ENCODE measurements at places on chromosomes 6 and 20.

DNA sequence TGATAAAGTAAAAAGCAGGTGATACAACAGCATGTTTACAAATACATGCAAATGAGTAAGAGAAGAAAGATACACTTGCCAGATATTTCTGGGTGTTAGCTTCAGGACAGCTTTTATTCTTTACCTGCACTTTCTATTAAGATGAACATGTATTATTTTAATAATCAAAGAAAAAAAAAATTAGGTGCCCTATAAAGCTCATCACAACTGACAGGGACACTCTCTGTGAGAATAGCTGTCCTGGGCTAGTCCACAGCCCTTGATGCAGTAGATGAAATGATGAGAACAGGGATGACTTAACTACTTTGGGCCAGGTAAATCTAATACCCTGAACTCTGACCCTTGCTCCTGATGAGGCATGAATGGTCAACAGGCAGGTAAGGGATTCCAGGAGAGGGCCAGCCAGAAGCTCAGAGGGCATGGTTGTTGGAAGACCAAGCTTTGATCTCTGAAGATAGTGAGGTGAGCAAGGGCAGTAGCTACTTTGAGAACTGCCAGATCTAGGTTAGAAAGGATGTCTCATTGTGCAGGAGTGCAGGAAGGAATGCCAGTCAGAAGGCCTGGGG lies 15.6 kb downstream of the NSFL1C start:
- DNase-seq, result no peak

- no peak for DNase-seq
Measured at GRCh38 chr6:135235716-135236115, 54.6 kb downstream of the MYB start.

GRCh38 chr6:89999945-90000825 lies 105.9 kb downstream of the GJA10 start:
- no peak for DNase-seq

DNA sequence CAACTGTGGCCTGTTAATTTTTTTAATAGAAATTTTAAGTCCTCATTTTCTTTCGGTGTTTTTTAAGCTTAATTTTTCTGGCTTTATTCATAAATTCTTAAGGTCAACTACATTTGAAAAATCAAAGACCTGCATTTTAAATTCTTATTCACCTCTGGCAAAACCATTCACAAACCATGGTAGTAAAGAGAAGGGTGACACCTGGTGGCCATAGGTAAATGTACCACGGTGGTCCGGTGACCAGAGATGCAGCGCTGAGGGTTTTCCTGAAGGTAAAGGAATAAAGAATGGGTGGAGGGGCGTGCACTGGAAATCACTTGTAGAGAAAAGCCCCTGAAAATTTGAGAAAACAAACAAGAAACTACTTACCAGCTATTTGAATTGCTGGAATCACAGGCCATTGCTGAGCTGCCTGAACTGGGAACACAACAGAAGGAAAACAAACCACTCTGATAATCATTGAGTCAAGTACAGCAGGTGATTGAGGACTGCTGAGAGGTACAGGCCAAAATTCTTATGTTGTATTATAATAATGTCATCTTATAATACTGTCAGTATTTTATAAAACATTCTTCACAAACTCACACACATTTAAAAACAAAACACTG lies 10.1 kb downstream of the HFE start:
- DNase-seq, result peak; percentile 62

DNA sequence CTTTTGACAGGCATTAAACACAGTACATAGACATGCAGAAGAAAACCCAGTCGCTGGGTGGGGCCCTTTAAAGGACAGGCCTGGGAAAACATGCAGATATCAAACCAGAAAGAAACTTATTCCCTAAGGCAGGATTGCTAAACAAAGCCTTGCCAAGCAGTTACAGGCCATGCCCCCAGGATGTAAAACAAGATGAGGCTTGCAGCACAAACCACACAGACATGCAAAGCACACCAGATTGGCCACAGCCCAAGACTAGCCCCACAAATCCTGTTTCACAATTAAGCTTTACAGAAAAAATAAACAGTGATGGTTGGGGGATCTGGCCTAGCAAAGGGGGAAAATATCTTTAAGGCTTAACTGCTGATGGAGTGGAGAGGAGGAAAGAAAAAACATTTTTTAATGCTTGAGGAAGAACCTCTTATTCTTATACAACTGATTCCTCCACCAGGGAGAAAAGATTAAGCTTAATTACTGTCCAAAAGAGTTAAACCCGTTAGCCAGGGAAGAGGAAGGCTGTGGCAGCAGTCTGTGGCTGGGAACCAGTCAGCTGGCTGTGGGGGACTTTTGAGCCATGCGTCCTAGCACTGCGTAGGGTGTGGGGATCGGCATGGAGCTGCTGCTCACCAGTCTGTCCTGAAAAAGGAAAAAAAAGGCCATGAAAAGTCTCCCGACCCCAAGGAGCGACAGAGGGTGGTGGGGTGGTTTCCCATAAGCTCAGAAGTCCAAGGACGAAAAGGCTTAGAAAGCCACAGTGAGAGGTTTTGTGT lies 28.4 kb downstream of the COL19A1 start:
- no peak for DNase-seq

GRCh38 chr6:127786109-127786508 lies 114.7 kb downstream of the THEMIS start:
- no peak for DNase-seq

GRCh38 chr6:42022755-42023384 lies 27.5 kb upstream of the TAF8 start:
- no peak for DNase-seq

GRCh38 chr20:17896771-17897369 lies 71.7 kb downstream of the SNX5 start:
- DNase-seq, result no peak

DNA sequence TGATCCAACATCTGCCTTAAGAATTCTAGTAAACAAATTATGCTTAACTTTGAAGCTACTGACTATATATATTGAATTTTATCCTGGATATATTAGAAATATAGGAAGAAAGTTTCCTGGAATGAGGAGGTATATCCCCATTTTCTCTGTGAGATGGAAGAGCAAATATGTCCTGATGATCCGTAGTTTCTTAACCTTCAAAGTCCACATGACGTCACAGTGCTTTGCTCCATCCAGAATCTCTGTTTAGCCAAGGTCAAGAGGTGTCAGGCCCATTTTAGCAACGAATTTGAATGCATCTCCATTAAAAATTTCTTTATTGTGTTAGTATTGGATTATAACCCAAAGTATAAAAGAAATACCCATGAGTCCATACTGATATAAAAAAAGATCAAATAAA lies 162.5 kb downstream of the PRL start:
- no peak for DNase-seq

- DNase-seq, result no peak
Measured at GRCh38 chr6:144786825-144787224, 501.7 kb downstream of the UTRN start.

GRCh38 chr6:25270559-25270958 lies 8.6 kb upstream of the CARMIL1 start:
- DNase-seq, result no peak

DNA sequence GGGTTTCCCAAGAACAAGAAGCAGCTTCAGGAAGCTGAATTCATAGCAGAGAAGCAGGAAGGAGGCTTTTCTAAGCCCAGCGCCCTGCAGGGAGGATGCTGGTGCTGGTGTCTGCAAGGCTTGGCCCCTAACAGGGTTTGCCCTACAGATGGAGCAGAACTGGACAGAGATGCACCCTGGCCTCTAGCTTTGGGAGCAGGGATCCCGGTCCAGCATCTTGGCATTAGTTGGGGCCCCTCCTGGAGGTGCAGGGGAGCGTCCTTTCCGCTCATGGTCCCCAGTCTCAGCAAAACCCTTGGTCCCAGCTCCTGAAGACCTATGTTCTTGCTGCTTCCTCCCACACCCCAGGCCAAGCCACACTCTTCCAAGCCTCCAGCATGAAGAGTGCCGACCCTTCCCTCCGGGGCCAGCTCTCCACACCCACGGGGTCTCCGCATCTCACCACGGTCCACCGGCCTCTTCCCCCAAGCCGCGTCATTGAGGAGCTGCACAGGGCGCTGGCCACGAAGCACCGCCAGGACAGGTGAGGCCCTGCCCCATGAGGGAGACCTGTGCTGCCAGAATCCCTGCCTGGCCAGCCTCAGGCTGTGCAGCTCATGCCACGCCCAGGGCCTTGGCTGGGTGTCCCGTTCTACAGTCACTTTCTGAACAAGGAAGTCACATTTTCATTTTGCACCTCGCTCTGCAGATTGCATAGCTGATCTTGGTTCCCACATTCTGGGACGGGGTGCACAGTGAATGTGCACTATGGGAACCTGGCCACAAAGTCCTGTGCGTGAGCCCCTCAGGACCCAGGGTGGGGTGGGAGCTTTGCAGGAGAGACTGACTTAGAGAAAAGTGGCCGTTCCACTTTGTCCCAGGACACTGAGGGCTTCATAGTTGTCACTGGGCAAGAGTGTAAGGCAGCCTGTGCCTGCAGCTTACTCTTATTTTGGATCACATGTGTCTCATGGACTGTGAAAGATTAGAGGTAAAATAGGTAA lies 160.2 kb downstream of the SYCP2 start:
- DNase-seq, result no peak

DNA sequence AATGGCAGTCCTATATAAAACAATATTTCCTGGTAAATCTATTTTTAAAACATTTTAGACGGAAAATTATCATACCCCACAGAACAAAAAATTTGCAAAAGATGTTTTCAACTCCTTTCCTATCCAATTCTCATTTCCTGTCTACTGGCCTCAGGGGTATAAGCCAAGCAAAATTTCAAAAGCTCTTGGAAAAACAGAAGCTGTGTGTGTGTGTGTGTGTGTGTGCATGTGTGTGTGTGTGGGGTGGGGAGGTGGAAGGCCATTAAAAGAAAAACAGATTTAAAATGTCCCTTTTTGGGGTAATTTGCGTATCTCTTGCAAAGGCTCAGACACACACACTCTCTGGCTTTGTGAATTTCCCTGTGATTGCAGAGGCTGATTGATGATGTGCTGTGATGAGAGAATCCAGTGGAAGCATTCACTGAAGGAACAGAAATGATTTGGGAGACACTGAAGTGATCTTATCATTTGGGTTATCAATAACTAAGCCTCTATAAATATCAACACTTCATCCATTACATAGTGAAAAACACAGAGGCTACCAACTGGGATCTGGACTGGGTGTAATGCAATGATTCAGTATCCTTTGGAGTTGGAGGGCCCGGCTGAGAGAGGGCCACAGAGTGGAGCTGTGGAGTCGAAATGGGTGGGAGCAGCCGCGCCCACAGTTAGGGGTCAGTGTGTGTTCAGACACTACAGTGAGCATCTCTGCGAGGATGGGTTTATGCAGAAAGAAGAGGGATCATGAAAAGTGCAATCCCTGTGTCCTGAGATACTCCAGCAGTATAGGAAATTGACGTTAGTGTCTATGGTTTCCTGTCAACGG lies 106.8 kb upstream of the PREP start:
- no peak for DNase-seq

GRCh38 chr20:33172781-33173180 lies 4.8 kb downstream of the BPIFA2 start:
- DNase-seq, result no peak

GRCh38 chr6:11575408-11576033 lies 38.0 kb downstream of the TMEM170B start:
- DNase-seq, result peak; percentile 57

DNA sequence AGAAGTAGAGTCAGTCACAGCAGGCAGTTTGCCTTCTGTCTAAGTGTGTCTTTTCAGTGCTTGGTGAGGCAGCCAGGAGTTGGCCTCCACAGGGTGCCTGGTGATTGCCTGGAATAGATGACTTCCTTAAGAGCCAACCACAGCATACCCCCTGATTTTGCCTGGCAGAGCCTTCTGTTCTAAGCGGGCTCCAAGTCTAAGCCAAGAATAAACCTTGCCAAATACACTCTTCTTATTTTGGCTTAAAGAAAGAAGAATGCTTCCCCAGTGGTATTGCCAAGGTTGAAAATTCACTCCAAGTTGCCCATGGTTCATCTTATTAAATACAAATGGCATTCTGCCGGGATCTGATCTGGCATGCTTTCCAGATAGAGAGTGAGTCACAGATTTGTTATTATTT lies 1424.8 kb upstream of the EYS start:
- DNase-seq, result no peak

DNA sequence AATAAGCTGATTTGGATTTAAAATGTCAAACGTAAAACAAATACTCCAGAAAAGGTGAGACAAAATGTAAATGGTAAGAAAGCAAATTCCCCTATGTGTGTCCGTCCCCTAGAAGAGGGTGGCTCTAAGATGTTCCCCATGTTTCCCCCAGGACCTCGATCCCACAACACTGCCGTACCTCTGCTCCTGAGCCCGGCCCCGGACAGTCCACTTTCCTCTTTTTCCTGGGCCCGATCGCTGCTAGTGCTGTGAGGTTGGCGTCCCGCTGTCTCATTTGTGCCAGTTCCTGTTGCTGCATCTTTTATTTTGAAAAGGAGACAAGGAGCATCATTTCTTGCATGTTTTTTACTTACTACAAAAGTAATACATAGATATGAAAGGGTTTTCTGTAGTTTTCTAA lies 68.3 kb downstream of the TAF4 start:
- no peak for DNase-seq

DNA sequence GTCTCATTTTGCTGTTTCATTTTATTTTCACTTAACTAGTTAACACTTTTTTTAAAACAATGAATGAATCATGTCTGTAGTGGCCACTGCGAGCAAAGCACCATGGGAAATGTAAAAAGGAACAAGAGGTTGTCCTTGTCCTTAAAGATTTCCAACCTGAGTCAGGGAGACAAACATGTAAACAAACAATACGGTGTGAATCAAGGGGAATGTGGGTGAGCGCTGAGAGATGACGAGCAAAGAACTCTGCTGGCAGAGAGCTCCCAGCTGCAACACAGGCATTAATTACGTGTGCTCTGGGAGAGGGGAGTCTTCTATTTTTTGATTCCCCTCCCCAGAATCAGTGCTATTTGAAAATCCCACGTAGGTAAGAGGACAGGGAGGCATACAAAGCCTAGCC lies 84.3 kb downstream of the ATXN1 start:
- DNase-seq, result no peak
